WTC11 (cell line): ENCODE measurements at places on chromosomes 1 and 21.

DNA sequence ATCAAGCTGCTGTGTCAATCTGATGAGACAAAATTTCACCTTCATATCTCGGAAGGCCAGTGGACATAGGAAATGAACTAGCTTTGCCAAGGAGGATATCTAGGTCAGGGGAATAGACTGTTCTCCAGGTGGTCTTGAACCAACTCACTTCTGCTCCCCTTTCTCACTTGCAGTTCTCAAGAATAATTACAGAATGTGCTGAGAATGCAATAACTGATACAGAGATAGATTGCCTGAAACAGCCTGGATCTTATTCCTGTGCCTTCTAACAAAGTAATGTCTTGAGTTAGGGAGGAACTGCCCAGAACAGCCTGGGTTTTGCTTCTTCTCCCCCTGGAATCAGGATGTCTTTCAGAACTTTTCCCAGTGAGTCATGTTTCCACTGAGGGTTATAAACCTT lies 636.7 kb downstream of the KCNT2 start:
- DNase-seq = no peak

GRCh38 chr1:29391362-29391880 lies 155.1 kb downstream of the PTPRU start:
- DNase-seq = no peak

GRCh38 chr1:7403265-7404045 lies 367.6 kb upstream of the VAMP3 start:
- no peak for DNase-seq

GRCh38 chr1:198713081-198713480 lies 74.2 kb downstream of the PTPRC start:
- no peak for DNase-seq

GRCh38 chr1:103945774-103946173 lies 196.1 kb downstream of the AMY1C start:
- no peak for DNase-seq

- no peak for DNase-seq
These were observed 31.8 kb upstream of the ENAH start for GRCh38 chr1:225684741-225685140.

- no peak for DNase-seq
These were observed 23.3 kb downstream of the RBM11 start for GRCh38 chr21:14239281-14239680.

DNA sequence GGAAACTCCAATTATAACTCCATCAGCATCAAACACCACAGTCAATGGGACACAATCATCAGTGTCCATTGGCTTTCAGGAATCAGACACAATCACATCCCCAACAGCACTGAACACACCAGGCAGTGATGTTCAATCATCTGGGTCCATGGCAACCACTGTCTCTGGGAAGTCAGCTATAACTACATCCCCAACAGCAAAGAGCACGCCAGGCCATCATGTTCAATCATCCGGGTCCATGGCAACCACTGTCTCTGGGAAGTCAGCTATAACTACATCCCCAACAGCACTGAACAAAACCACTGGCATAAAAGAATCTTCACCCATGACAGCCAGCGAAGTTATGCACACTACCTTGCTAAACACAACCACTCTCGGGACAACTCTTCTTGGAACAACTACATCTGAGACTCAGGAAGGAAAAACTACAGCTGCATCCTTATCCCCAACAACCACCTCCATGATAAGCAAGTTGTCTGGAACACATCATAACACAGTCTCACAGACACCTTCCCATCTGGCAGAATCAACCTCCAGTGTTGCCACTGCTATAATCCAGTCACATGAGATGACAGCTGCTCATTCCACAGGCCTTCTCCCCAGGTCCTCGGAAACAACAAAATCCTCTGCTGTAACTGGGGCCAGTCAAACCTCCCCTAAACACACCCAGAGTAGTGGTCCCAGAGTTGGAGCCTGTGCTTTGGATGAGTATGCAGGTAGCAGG lies 19.9 kb downstream of the CATSPER4 start:
- DNase-seq = no peak

DNA sequence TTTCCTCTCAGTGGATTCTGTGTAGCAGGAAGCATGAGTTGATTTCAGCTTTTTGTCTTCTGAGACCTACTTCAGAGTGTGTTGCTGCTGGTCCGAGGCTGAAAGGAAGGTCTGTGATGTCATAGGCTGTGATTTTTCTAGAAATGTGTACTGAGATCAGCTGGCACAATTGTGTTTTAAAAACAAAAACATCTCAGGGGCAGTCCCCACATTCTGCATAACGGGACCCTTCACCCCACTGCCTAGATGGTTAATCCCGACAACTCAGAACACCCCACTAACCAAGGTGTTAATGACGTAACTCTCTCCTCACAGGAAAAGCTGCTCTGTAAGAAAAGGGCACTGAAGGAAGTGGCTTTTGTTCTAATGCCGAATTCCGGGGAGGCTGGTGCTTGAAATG lies 59.8 kb upstream of the PPP2R5A start:
- no peak for DNase-seq

DNA sequence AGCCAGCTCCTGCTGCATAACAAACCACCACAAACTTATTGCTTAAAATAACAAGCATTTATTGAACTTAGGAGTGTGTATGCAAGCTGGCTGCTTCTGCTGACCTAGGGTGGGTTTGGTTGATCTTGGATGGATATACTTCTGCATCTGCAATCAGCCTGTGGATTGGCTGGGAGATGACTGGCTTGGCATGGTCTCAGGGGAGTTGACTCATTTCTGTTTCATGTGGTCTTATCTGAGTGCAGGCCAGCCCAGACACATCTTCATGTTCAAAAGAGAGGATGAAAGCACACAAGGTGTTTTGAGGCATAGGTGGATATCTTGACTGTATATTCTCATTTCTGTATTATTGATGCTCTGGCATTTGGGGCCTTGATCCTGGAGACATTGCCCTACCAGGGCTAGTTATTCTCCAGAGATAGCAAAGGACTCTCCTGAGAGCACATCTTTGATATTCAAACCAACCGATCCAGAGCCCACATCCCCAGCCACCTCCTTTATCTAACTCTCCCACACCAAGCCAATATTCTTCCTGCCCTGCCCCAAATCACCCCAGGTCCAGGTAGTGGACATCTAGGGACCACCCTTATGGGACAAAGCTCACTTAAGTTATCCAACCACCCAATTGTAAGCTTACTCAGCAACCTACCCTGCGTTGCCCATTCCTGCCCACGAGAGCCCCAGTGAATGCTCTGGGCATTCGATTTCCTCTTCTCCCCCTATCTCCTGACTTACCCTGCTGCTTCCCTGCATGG lies 350.8 kb downstream of the PTPRU start:
- no peak for DNase-seq

DNA sequence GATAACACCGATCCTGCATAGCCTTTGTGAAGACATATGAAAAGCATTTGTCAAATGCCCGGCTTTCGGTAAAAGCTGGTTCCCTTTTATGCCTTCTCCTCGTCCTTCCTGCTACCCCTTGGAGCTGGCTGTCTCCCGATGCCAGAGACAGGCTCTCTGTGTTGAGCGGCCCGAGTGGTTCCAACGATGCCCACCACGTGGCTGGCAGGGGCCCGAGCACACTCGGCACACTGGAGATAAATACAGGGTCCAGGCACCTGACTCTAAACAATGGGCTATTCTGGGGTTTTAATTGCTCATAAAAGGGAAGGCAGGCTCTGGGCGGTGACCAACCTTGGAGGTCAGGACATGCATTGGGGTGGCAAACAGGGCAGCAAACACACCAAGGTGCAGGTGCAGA lies 207.1 kb downstream of the HIVEP3 start:
- no peak for DNase-seq

- DNase-seq = no peak
These were observed 79.3 kb downstream of the LHX4 start for GRCh38 chr1:180309338-180309737.

- DNase-seq = no peak
These were observed 58.2 kb downstream of the HSD3B1 start for GRCh38 chr1:119565131-119565772.

DNA sequence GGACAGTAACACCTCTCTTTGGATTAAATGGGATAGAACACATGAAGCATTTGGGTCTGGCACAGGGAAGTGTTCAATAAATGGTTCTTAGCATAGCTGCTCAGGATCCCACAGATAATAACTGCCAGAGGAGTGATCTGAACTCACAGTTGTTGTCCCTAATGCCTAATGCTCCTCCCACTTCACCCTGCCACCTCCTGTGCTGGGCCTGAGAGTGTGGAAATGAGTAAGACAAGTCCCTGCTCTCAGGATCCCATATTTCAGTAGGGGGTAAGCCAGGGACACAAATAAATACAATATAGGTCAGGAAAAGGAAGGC lies 19.9 kb upstream of the FOXO6 start:
- DNase-seq = no peak

GRCh38 chr1:244006961-244007360 lies 44.1 kb upstream of the ZBTB18 start:
- DNase-seq = no peak

GRCh38 chr1:15028102-15028501 lies 125.4 kb upstream of the TMEM51 start:
- DNase-seq = no peak

DNA sequence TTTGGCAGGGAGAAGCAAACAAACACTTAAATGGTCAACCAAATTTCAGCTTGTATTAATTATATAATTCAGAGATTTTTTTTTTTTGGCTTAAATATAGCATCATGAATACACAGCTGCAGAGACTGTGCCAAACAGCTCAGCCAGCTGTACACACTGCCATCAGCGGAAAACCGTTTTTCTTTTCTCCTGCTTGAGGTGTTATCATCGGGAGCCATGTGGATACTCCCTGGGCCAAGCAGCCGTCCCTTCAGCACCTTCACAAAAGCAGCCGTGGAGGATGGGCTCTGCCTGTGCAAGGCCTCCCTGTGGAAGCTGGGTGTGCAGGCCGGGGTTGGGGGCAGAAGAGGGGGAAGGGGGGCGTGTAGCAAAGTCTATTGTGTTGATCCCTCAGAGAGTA lies 85.0 kb downstream of the NUF2 start:
- DNase-seq = no peak

DNA sequence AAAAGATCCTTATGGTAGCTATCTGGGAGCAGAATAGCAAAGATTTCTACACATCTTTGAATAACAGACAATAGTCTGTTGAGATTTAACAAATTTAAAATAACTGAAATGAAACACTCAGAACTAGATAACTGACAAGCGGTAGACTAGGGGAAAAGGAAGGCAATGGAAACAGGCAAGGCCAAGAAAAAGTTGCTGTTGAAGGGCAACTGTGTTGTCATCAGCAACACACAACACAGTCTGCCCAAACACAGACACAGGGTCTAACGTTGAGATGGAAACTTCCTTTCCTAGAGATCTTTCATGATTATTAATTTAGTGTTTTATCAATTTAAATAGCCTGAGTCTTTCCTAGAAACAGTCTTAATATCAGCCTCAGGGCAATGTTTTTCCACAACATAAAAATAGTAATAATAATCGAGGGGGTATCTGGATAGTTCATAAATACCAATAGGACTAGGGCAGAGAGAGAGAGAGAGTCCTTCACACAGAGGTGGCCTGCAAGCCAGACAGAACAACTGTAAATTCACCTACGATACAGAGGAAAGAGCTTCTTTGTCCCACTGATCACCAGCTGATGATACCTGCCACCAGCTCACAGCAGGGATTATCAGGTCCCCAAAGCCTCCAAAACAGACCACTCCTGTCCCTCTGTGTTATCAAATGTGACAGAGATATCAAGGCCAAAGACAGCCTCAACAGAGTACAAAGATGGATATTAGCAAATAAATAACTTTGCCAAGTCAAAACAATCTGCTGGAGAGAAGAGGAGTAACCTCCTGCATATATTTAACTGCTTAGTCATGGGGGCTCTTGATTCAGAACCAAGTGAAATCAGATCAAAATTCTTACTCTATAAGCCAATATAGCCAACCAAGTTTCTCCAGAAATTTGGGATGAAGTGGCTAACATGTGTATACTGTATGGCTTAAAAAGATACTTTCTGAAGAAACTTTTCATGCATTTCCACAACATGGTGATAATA lies 245.3 kb downstream of the SLC45A1 start:
- no peak for DNase-seq

DNA sequence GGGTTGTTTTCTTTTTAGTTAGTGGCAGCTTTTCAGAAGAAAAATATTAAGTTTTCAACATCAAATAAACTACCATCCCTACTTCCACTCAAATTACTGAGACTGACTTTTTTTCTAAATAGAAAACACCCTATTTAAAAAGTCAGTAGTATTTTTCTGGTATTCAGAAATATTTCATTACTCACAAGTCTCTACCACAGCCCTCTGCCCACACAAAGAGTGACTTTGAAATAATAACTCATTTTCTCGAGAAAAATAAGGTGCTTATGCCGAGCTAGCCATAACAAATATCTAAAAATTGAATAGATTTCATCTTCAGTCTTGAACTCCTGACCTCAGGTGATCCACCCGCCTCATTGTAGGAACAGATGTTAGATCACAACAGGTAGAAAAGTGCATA lies 41.8 kb upstream of the USP25 start:
- DNase-seq = no peak

DNA sequence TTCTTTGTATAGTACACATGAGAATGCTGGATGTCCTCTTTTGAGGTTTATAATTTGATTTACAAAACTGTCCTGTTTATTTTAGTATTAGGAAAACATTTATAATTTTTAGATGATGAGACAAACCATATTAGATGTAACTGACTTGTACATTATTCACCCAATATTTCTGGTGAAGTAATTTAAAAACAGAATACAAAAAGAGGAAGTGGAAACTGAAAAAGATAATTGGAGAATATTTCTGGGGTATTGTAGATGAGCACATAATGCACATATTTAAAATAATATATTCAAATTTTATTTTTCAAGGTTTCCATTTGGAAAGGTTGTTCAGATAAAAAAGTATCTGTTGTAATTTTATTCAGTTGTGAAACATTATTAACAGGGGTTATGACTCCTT lies 40.7 kb downstream of the XPR1 start:
- DNase-seq = no peak

DNA sequence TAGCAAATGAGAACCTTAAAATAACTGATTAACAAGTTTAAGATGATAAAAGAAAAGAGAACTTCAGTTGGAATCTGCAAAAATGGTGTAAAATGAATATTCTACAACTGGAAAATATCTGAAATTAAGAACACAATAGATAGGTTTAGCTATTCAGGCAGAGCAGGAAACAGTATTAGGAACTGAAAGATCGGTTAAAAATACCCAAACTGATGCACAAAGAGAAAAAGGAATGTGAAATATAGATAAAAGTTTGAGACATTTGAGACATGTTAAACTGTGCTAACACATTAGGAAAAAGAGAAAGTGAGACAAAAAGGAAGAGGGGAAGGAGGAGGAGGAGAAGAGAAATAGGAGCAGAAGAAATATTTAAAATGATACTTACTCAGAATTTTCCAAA lies 12.1 kb downstream of the CD55 start:
- DNase-seq = no peak
